WTC11 (cell line): ENCODE measurements at places on chromosomes 11 and 22. TPM values are rescaled to one million over a fixed set of nuclear protein-coding genes. Genes with fewer than 3 reads are reported as not detected.

The OR4C5 gene
- total RNA-seq = not detected in 3 replicates

The THRSP gene
- total RNA-seq = not detected in 3 replicates

The PAMR1 gene
- 2.3 to 3.2 TPM (median 2.8 TPM) in 3 replicates for total RNA-seq

The MIOX gene
- 0.33 to 0.57 TPM (median 0.41 TPM) in 3 replicates for total RNA-seq

The CATSPER1 gene
- total RNA-seq = not detected in 3 replicates

The C11orf42 gene
- not detected in 3 replicates for total RNA-seq

The FOLH1 gene
- not detected in 3 replicates for total RNA-seq

The DNAJB7 gene
- total RNA-seq = not detected in 3 replicates

The RFPL3 gene
- total RNA-seq = 0.16 TPM in 1 of 3 replicates, not detected in the others

The NPAS4 gene
- total RNA-seq = 0.27 to 0.79 TPM (median 0.44 TPM) in 3 replicates

The RBMXL2 gene
- total RNA-seq = not detected in 3 replicates

The INS gene
- total RNA-seq = 0.44 to 0.62 TPM in 2 of 3 replicates, not detected in the other

The HEPACAM gene
- not detected in 3 replicates for total RNA-seq
